Muscle of back (tissue), 13 donors: ENCODE measurements at places on chromosomes 13 and 19. TPM values are rescaled to one million over a fixed set of nuclear protein-coding genes. Genes with fewer than 3 reads are reported as not detected.

GRCh38 chr19:33469171-33470039 is 52.2 kb downstream of the PEPD start:
- no peak for DNase-seq

DNA sequence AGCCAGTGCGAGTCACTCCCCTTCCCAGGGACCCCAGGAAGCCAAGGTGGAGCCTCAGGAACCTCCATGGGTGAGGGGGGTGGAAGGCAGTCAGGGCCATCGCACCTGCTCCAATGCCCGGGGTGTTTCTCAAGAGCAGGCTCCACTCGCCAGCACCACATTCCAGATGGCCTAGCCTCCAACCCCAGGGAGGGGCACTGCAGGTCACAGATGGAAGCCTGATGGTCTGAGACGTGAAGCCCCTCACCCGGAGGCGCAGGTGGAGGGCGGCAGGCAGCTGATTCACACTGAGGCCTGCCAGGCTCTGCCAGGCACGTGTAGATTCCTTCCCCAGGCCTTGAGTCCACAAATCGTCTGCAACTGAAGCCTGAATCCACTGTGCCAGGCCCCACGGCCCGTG is 23.0 kb upstream of the ISYNA1 start:
- DNase-seq, result no peak

Gene TTYH1
- 4.5 TPM for polyA plus RNA-seq

Gene ZNF724
- 2.0 TPM for polyA plus RNA-seq

Gene FAM216B
- polyA plus RNA-seq, result 0.21 TPM

Gene CEACAM8
- polyA plus RNA-seq, result 0.19 TPM

Gene NKPD1
- polyA plus RNA-seq, result 0.21 TPM

DNA sequence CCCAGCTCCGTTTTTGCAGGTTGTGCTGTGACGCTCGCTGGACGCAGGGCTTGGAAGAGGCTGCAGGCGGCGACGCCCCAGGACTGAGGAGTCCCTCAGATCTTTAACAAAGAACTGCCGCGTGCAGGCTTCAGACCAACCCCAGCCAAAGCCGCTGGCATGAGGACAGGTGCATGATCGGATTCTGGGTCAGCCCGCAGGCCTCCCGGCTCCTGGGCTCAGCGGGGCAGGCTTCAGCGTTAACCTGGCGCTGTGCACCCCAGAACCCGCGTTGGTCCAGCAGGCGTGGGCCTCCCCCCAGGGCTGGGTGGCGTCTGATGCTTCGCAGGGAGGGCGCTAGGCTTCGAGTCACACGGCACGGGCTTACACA is 920 bp upstream of the TIMM13 start:
- DNase-seq, result peak; percentile 22

Gene CEACAM1
- polyA plus RNA-seq, result 1.4 TPM

DNA sequence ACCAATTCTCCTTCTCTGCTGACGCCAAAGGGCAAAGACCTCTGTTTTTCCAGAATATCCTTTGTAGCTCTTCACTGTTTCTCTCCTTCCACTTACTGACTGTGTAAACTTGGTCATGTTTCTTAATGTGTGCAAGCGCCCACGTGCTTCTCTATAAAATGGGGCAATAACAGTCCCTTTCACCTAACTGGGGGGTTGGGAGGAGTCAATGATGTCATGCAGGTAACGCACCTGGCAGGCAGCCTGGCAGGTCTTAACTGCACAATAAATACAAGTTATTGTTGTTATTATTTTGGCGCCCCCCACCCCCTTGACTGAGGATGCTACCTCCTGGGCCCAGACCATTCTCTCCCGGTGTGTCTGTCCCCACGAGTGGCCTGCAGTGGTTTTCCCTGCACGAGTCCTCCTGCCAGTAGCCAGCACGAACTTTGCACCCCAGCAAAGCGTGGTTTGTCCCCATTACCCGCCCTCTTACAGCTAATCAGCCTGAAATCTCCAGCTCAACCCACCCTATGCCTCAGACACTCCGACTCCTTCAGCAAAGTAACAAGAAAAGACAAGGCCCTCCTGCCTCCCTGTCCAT is 5.3 kb downstream of the SBSN start:
- no peak for DNase-seq

- peak; percentile 96 for DNase-seq
Measured at GRCh38 chr13:80341101-80341755, at the start of gene SPRY2. Gene SPRY2 (minus strand): TSS chr13:80341126. CDS start chr13:80337705, 3,421 bp downstream.

DNA sequence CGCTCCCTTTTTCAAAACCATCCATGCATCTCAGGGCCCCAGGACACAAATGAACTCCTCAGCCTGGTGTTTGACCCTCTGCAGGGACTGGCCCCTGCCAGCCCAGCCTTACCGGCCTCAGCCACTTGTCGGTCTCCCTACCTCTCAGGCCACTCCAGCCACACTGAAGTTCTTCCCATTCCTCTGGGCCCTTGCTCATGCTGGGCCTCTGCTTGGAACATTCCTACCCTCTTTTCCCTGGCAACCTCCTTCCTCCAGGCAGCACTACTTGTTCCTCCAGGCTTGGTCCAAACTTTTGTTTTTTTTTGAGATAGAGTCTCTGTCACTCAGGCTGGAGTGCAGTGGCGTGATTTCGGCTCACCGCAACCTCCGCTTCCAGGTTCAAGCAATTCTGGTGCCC is 7.6 kb upstream of the EGLN2 start:
- no peak for DNase-seq

DNA sequence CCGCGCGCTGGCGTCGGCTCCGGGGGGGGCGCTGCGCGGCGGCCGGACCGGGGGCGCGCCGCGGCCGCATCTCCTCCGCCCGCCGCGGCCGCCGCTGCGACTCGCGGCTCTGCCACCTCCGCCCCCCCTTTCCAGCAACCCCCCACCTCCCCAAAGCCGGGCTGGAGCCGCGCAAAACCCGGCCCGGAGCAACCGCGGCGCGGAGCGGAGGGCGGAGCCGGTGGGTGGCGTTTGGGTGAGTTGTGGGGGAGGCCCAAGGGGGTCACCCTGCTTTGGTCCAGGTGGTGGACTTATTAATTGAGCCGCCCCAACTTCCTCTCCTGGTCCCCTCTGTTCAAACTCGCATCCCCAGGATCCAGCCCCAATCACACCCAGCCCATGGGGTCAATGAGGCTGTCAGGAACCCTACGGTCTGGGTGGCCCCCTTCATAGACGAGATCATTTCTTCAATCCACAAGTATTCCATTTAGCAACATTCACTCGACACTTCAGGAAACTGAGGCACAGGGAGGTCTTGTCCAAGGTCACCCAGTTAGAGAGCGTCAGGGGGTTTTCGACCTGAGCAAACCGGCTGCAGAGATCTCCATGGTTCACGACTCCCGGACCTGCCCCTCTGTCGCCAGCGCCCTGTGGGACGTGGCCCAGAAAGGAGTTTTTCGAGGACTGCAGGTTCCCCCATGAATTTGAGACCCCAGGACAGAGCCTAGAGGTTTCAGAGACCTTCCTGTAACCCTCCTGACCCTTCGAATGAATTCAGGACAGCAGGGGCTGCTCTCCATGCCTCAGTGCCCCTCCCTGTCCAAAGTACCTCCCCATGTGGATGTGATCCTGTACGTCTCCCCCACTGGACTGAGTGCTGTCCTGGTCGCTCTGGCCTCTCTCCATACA is 22.4 kb upstream of the SEMA6B start:
- DNase-seq, result no peak

DNA sequence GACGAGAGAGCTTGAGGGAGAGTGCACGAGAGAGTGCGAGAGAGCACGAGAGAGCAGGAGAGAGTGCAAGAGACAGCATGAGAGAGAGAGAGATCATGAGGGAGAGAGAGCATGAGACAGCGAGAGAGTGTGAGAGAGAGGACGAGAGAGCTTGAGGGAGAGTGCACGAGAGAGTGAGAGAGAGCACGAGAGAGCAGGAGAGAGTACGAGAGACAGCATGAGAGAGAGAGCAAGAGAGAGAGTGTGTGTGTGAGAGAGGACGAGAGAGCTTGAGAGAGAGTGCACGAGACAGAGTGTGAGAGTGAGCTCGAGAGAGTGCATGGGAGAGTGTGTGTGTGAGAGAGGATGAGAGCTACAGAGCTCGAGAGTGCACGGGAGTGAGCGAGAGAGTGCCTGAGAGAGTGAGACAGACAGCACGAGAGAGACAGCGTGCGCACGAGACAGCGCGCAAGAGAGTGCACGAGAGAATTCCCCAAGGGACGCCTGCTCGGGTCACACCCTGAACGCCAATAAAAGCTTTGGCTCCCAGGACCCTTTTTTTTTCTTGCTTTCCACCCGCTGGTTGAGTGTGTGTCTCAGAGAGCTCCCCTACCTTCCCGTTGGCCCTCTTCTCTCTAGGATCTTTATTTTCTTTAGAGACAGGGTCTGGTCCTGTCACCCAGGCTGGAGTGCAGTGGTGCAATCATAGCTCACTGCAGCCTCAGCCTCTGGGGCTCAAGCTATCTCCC is 3.7 kb downstream of the CD70 start:
- no peak for DNase-seq

Gene SPART
- 70.8 TPM for polyA plus RNA-seq

GRCh38 chr19:47510516-47511127 is 4.2 kb downstream of the NAPA start:
- DNase-seq, result no peak

DNA sequence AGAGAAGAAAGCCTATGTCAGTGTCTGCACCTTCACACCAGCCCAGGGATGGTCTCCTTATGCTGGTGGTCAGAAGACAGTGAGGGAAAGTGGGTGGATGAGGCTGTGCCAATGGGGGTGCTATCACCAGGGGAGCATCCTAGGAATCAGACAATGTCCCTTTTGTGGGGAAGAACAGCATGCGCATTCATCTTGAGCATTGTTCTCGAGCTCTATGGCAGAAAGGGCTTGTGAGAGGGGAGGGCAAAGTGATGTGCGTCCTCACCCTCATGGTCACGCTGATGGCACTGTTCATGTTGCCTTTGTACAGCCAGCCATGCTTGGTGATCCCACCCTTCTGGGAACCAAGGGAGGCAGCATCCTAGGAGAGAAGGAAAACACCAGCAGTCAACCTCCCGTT is 56.1 kb downstream of the DOCK9 start:
- DNase-seq, result no peak

- DNase-seq, result no peak
Measured at GRCh38 chr13:48446464-48446863, 33.6 kb upstream of the LPAR6 start.

GRCh38 chr19:29378543-29379080 is 147.2 kb upstream of the VSTM2B start:
- DNase-seq, result no peak

GRCh38 chr13:30116379-30116778 is 191.0 kb downstream of the KATNAL1 start:
- no peak for DNase-seq

GRCh38 chr13:32491028-32491427 is 47.6 kb downstream of the N4BP2L2 start:
- no peak for DNase-seq

DNA sequence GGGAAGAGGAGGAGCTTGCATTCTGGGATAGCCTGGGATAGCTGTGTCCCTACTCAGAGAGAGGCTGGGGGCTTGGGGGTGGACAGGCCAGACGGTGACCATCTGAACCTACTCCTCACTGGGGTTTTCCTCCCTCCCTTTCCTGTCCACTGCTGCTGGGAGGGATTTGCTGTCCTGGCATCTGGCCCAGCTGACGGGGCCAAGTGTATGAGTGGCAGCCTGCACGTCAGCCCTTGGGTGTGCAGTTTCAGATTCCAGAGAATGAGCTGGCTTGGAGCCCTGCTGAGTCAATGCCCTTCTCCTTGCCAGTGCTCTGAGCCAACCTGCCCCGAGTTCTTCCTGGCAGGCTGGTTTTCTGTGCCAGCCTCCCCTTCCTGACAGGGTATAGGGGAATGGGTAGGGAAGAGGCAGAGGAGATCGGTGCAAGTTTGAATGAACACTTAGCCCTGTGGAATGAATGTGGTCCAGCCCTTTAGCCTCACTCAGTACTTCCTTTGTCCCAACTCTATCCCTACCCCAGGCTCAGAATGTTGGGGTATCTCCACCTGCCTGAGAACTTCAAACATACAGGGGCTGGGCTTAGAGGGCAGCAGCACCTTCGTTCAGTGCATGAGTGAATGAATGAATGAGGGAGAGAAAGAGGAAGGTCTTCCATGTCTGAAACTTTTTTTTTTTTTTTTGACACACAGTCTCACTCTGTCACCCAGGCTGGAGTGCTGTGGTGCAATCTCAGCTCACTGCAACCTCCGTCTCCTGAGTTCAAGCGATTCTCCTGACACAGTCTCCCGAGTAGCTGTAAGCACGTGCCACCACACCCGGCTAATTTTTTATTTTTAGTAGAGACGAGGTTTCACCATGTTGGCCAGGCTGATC is 1.8 kb upstream of the ANGPTL4 start:
- peak; percentile 94 for DNase-seq

Gene GPR18
- not detected for polyA plus RNA-seq

Gene GPR12
- 0.08 TPM for polyA plus RNA-seq

GRCh38 chr19:4007836-4008539 is 452 bp downstream of the PIAS4 start:
- DNase-seq, result peak; percentile 75

Gene IFNL1
- polyA plus RNA-seq, result not detected

Gene FPR2
- polyA plus RNA-seq, result 0.39 TPM

DNA sequence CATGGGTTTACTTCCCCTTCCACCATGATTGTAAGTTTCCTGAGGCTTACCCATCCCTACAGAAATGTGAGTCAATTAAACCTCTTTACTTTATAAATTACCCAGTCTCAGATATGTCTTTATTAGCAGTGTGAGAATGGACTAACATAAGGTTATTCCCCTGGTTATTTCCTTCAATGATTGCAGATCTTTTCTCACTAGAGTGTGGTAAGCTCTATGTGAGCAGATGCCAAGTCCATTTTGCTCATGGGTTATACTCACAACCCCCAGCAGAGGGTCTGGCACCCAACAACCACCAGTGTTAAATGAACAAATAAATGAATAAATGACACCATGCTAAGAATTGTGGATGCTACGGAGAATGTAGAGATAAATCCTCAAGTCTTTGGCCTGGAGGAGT is 472.8 kb downstream of the LIG4 start:
- no peak for DNase-seq

- DNase-seq, result peak; percentile 91
Measured at GRCh38 chr19:39406656-39407409, at the start of gene ZFP36. Gene ZFP36 (plus strand): TSS chr19:39406847. CDS start chr19:39406905, 58 bp downstream.

DNA sequence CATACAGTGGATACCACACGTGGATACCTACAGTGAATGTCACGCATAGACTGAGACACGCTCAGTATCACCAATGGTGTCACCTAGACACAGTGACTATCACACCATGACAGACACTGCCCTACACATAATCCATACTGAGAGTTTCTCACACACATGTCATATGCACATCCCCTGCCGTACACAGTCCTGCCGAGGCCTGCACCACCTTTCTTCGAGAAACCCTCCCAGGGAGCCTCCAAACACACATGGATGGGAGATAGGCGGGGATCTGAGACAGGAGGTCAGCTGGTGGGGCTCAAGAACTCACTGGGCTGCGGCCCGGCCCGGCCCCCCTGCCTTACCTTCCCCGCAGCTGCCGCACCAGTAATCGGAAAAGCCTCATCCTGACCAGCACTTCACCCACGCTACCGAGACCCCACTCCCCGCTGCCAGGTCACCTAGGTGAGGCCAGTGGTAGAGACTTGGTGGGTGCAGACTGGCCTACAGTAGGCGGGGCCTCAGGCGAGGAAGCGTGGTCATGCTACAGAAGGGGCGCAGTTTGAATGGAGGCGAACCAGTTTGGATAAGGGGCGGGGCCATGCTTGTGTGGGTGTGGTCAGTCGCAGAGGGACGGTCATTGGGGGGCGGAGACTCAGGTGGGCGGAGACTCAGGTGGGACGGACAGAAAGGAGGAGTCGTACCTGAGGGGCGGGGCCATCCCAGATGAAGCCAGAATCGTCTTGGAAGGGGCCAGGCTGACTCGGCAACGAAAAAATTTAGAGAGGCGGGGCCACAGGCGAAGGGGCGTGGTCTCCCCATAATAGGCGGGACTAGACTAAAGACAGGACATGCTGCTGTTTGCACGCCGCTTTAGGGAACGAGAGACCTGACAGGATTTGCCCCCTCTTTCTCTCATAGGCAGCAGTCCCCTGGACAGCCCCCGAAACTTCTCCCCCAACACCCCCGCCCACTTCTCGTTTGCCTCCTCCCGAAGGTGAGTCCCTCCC is 2.1 kb downstream of the MAST1 start:
- no peak for DNase-seq

Gene HIPK4
- 1.6 TPM for polyA plus RNA-seq

Gene CASP14
- not detected for polyA plus RNA-seq
